RWPE2 (cell line): ENCODE measurements at places on chromosomes 11 and 22.

DNA sequence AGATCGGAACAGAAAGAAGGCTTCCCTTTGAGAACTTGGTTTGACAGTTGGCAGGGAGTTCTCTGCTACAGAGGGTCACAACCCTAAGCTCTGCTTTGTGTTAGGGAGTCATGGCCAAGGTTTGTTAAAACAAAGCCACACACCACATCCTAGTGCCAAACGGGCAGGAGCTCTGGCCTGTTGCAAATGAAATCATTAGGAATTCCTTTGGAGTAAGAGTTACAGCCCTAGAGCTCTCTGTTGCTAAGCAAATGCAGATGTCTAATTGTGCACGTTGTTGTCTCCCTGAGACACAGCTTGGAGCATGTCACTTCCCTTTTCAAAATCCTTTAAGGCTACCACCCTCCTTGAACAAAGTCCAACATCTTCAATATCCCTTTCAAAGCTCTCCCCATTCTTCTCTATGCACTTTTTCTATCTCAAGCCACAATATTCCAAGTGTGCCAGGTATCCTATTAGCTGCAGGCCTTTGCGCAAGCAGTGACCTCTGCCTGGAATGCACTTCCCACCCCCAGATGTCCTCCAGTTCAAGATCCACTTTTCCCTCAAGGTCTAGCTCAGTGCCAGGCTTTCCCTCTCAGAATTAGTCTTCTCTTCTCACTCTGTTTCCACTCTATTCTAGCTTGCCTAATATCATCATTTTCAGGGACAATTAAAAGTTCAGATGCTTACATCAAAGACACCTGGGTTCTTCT lies 253.7 kb upstream of the POU2AF2 start:
- no peak for DNase-seq

DNA sequence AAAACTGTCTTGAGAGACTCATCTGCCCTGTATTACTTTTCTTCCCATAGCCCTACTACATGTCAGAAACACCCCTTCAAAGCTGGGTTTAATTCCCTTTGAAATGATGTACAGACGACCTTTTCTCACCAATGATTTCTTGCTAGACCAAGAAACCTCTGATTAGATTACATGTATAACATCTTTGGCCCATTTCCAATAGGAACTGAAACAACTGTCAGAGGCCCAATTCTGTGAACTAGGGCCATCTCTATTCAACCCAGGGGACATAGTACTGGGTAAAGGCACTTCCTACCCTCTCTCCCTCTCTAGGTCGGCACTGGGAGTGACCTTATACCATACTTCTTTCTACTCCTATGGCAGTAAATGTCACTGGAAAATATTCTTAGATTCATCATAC lies 19.4 kb downstream of the NPAT start:
- no peak for DNase-seq

- DNase-seq, result no peak
These were observed 95.0 kb downstream of the SWAP70 start for GRCh38 chr11:9758637-9759518.

DNA sequence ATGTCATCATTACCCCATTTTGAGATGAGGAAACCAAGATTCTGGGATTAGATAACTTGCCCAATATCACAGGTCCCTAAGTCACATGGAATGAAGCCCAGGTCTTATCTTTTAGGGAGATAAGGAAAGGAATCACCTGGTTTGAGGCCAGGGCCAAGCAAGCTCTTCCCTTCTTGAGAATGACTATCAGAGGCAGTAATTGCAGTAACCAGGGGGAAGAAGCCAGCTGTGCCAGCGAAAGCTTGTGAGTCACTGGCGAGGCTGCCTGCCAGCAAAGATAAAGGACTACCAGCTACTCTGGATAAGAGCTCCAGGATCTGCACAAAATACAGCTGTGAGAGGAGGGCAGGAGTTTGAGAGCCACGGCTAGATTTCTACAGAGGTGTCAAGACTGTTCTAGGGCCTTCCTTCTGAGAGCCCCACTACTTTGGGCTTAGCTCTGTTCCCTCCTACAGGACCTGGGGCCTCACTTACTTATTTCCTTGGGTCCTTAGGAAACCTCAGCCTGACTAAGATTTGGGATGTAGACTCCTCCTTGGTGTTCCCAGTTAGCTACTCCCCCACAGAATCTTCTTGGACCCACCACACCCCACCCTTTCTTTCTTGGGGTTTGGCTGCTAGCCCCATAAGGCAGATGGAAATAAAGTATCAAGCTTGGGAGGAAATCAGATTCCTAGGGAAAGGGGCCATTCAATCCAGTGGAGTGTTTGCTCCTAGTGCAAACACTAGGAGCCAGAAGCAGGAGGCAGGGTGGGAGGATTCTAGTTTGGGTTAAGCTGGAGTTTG lies 9.7 kb upstream of the CCKBR start:
- no peak for DNase-seq

DNA sequence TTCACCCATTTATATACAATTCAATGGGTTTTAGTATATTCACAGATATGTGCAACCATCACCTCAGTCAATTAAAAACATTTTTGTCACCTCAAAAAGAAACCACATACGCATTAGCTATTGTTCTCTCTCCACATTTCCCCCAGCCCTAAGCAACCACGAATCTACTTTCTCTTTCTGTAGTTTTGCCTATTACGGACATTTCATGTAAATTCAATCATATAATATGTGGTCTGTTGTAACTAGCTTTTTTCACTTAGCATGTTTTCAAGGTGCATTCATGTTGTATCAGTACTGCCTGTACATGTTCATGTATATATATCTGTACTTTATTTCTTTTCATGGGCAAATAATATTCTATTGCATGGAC lies 104.7 kb upstream of the RRM1 start:
- no peak for DNase-seq

GRCh38 chr11:27998552-27998951 lies 109.4 kb downstream of the KIF18A start:
- DNase-seq, result no peak

- DNase-seq, result no peak
These were observed 26.8 kb downstream of the CLDN25 start for GRCh38 chr11:113806406-113806805.

- no peak for DNase-seq
These were observed 16.9 kb upstream of the ARFGAP3 start for GRCh38 chr22:42874010-42874409.

- no peak for DNase-seq
These were observed 38.7 kb upstream of the ATXN10 start for GRCh38 chr22:45632791-45633515.

DNA sequence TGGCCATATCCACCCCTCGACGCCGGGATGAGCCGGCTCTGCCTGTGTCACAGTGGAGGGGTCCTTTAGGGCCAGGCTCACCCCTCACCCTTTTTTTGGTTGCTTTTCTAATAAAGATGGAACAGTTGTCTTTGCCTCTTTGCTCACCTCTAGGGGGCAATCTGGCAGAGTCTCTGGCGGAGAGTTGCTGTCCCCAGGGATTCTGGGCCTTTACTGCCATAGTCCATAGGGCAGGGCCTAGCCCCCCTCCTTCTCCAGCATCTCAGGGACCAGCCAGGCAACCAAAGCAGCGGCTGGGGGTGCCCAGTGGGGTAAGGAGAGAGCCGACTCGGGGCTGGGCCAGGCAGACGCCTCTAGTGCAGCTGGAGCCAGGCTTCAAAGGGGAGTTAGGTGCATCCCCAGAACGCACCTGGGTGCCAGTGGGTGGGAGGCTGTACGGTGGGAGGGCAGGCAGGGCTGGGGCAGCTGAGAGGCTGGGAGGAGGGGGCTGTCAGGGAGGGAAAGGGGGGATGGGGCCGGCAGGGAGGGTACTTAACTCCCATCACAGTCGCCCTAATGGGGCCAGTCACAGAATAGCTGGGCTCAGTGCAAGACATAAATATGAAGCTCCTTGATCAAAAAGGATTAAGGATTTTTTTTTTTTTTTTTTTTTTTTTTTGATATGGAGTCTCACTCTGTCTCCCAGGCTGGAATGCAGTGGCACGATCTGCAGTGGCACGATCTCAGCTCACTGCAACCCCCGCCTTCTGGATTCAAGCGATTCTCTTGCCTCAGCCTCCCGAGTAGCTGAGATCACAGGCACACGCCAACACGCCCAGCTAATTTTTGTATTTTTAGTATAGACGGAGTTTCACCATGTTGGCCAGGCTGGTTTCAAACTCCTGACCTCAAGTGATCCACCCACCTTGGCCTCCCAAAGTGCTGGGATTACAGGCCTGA lies 2.5 kb upstream of the SUSD2 start:
- no peak for DNase-seq

GRCh38 chr11:18312663-18313420 lies 9.1 kb downstream of the HPS5 start:
- DNase-seq, result no peak

GRCh38 chr11:61356706-61357105 lies 5.0 kb downstream of the CYB561A3 start:
- DNase-seq, result no peak

GRCh38 chr22:44004104-44004460 lies 20.0 kb upstream of the PARVB start:
- no peak for DNase-seq

GRCh38 chr11:72702096-72702495 lies 27.9 kb upstream of the PDE2A start:
- DNase-seq, result no peak

- no peak for DNase-seq
These were observed 30.8 kb upstream of the GLYAT start for GRCh38 chr11:58762284-58763119.

DNA sequence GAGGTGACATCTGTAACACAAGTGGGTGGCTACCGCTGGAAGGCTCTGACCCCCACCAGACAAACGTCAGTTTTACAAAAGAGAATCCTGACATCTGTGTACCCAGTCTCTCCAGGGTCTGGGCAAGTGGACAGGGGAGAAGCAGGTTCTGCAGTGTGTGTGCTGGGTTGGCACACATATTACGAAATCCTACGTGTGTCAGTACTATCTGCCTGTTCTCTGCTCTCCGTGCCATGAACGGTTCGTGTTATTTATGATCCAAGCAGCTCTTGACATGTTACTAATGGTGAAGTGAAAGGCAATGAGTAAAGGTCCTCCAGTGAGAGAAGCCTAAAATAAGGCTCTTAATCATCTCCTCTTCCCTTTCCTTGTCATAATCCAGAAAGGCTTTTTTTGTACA lies 201.5 kb upstream of the MTMR2 start:
- no peak for DNase-seq

GRCh38 chr11:12198251-12199222 lies 88.1 kb downstream of the MICAL2 start:
- DNase-seq, result no peak

DNA sequence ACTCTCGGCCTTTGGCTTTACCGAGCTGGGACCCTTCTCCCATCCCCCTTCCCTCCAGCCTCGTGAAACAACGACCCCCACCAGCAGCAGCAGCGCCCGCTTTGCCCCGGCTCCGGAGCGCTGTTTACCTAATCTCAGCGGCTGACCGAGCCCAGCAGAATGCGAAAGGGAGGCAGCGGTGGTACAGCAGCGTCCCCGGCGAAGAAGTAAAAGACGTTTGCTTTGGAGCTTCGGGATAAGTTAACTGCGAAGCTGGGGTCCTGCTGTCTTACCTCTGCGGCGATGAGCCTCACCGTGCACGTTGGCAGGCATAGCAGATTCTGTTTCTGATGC lies 2.0 kb upstream of the LARGE1 start:
- no peak for DNase-seq

DNA sequence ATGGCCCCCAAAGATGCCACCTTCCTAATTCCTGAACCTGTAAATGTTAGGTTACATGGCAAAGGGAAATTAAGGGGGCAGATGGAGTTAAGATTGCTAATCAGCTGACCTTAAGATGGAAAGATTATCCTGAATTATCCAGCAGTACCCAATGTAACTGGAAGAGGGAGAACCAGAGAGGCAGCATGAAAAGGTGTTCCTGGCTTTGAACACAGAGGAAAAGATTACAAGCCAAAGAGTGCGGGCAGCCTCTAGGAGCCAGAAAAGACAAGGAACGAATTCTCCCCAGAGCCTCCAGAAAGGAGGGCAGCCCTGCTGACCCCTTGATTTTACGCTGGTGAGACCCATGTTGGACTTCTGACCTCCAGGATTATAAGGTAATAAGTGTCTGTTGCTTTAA lies 15.1 kb upstream of the THRSP start:
- DNase-seq, result no peak

GRCh38 chr22:22519591-22519990 lies 479 bp downstream of the ZNF280A start:
- DNase-seq, result no peak

DNA sequence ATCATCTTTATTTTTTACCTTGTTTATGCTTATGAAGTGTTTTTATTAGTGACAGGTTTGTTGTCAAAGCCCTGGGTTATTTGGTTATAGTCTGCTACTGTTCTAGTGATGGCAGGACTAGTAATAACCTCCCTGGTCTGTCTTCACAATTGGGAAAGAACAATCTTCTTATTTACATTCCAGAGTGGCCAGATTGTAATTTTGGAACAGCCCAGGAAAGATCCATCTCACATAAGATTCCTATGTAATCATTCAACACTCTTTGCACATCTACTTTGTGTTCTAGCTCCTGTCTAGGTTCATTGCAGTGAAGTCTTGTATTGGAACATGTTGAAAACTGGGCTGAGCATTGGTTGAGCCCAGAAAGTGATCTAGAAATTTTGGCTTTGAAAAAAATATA lies 63.8 kb downstream of the CYB5R2 start:
- no peak for DNase-seq

DNA sequence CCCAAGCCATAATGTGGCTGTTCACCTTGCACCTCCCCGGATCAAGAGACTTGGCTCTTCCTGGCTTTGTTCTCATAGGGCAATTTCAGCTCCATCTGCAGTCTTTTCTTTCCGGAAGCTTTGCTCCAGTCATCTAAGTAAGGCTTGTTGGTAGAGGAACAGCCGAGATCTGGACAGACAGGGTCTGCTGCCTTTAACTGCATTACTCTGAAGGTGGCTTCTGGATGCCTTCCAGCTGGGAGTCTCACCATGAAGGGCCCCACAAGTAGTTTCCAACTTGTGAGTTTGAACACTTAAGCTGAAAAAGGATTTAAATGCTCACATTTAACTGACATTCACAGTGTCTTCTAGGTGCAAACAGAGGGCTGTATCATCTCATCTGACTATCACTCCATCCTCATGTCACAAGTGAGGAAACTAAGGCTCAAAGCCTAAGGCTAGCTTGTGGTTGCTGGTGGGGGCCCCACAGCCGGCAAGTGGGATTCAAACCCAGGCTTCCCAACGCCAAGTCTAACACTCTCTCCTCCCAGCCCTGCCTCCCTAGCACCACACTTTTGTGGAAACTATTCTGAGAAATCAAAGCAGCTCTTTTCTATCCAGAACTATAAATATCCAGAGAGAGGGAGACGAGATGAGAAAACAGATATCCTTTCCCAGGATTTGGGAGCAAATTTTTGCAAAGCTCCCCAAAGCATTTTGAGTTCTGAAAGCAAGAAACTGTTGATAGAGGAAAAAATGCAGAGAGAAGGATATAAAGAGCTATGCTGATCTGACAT lies 58.4 kb downstream of the GALNT18 start:
- no peak for DNase-seq

DNA sequence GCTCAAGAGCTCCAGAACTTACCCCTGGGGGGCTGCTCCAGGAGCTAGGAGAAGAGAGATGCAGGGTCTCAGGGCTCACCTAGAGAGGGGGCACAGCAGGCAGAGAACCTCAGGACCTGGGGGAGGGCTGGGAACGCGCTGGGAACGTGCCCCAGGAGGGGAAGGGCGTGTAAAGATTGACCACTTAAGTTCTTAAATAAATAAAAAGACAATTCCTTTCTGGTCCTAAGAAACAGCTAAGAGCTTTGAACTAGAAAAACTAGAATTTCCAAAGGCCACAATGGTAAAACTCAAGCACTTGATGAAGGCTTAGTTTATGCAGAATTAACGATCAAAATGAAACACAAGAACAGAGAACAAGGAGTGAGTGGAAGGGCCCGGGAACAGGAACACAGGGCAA lies 89.1 kb downstream of the CELSR1 start:
- no peak for DNase-seq

GRCh38 chr11:102154806-102155205 lies 44.6 kb downstream of the YAP1 start:
- DNase-seq, result no peak

GRCh38 chr11:61964058-61964665 lies 3.3 kb downstream of the FTH1 start:
- DNase-seq, result no peak
